ENCODE measurements at places on chromosomes 16 and 17.

- DNase-seq = peak; percentile 41
These were observed 128.7 kb upstream of the ZFHX3 start for GRCh38 chr16:73176577-73177013.

DNA sequence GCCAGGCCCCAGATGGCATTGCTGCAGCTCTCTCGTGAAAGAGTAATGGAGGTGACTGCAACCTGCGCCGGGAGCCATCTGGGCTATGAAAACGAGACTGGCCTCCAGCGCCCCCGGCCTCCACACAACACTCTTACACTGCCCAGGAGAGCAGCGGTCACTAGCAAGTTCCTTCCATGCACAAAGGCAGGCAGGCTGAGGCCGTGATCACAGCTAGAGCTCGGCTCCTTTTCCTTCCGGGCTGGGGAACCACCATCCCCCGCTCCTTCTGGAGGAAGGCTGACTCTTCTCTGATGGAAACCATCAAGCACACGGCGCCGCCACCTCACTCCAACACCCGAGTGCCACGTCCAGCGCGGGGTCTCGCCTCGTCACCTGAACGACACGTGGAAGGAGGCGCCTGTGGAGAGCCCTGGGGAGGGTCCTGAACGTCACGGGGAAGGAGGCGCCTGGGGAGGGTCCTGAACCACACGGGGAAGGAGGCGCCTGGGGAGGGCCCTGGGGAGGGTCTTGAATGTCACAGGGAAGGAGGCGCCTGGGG lies 61.9 kb downstream of the KLHDC4 start:
- no peak for DNase-seq

DNA sequence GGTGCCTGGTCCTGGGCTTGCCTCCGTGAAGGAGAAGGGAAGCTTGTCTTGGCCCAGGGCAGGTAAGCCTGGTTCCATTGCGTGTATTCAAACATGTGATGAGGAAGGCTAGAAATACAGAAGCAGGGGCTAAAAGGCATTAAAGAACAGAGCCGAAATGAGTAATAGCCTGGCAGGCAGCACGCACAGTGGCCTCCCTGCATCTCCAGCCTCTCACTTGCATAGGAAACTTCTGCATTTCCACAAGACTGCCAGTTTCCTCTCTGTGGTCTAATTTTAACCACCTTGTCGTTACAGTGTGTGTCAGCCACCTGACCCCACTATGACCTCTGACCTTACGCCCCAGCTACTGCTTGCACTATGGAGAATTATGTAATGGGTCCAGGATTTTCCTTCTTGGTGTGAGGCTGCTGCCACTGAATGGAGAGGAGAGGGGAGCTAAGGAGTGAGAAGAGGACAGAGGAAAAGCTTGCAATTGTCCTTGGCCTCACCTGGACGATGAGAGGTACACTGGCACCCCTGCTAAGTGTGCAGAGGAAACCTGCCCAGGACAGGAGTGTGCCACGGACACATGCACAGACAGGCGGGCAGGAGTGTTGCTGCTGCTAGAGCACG lies 32.8 kb downstream of the HIC1 start:
- no peak for DNase-seq

- peak; percentile 54 for DNase-seq
These were observed 18.2 kb upstream of the KRT20 start for GRCh38 chr17:40903129-40903847.

DNA sequence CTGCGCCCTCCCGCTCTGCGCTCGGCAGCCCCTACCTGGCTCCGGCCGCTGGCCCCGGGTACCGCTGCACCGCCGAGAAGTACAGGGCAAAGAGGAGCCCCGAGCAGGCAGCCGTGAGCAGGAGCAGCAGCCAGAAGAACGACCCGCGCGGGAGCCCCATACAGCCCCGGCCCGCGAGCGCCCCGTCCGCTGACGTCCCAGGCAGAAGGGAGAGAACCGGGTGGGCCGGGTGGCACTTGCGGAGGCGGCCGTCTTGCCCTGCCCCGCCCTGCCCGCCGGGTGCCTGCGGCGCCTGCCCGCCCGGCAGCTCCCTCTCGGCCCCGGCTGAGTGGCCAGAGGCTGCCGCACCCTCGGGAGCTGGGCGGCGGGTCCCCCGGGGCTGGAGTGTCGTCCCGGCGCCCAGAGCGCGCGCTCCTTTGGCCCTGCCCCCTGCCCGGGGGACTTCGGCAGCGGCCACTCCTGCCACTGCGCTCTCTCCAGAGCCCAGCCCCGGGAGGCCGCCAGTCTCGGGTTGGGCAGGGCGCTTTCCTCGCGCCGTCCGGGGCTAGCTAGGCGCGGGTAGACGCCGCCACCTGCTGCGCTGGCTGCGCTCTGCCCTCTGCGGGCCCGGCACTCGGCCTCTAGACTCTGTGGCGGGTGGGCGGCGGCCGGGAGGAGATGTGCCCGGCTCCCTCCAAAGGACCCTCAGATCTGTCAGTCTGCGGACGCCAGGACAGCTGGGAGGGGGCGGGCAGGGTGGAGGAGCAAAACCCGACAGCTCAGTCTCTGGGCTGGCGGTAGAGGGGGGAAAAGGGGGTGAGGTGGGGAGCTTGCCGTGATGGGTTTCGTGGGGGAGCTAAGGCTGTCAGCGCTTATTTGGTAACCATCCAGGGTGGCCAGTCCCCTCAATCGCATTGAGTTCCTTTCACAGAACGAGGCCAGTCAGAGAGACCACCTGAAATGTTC lies at the start of gene ST6GALNAC2:
Gene ST6GALNAC2 (minus strand): TSS at position 212 of the 945 bp plus-strand sequence. CDS start 52 bp downstream, at position 160.
- peak; percentile 79 for DNase-seq

DNA sequence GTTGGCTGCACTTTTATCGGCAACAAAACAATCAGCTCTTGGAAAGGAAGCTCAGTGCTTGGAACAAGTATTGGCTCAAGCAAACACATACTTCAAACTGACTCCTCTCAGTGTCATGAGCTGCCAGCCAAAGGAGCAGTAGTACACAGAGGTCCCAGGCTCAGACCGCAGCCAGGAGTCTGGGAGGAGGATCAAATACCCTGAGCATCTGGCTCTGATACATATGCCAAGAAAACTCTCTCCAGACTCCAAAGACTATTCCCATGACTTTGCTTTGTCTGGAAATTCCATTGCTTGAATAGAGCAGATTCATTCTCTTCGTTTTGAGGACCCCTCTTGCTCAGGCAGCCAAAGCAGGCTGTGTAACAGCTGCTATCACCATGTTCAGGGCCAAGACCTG lies 501.6 kb upstream of the PSMD7 start:
- no peak for DNase-seq

DNA sequence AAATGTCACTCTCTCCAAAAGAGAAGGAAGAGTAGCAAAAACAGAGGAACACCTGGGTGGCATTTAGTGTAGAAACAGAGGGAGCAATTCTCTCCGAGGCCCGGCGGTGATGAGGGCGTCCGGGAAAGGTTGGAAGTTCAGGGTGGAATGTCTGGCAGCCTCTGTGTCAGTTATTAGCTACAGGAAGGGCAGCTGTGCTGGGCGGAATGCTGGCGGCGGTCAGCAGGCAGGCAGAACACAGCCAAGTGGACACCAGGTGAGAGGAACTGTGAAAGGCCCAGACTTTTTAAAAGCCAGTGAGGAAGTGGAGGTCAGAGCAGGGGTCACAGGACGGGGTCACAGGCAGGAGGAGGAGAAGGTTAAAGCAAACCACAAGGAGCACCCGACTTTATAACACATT lies 238.1 kb downstream of the NTN1 start:
- no peak for DNase-seq

DNA sequence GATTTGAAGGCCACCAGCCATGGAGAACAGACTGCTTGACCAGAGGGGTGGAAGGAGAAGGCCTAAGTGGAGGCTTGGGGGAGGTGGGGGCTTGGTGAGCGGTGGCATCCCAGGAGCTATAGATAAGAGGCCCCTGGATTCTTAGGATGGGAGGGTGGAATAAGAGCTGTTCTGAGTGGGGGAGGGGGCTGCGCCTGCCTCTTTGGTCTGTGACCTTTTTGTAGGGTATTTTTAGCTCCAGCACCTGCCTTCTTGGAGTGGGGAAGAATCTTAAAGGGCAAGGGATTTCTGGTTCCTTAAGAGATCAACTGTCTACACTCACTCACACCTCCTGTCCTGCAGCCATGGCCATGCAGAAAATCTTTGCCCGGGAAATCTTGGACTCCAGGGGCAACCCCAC lies 567 bp downstream of the ENO3 start:
- DNase-seq = no peak

DNA sequence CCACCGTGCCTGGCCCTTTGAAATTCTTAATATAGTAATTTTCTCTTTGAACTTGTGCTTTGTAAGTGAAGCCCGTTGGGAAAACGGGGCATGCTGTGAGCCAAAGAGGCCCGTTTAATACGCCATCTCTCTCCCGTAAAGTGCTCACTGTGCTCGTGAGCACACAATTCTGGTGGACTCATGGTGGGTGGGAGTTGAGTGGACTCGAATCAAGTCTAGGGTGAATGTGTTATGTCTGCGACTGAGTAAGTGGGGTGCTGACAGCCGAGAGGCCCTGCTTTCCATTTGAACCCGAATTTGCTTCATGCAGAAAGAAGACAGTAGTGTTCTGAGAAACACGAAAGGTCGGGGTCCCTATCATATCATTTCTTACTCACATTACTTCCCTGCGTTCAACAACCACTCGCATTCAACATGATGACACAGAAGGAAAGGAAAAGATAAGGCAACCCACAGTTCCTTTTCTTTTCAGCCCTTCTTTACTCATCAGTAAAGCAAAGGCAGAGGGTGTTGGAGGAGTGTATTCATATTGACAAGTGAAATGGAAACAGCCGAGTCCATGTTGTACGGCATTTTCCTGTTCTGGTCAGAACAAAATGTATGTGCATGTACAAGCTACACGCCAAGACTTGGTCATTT lies 4.8 kb upstream of the ATP2A3 start:
- DNase-seq = no peak

- no peak for DNase-seq
These were observed 166.5 kb upstream of the PLCG2 start for GRCh38 chr16:81612351-81613163.

DNA sequence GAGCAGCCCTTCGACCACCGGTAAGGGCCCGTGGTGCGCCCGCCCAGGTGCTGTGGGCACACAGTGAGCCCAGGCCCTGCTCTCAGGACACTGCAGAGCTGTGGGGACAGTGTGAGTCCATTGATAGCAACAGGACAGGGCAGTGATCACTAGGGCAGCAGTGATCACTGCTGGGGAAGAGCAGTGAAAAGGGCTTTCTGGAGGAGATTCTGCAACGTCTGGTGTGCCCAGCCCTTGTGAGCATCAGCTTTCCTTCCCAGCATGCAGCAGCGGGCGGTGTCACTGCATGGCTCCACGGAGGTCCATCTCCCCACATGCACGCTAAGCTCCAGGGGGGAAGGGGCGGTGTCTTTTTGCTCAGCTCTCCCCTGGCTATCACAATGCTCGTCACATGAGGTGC lies 32.1 kb downstream of the MAP1LC3B start:
- DNase-seq = no peak

GRCh38 chr17:39671651-39672521 lies 3.6 kb downstream of the PNMT start:
- peak; percentile 72 for DNase-seq

GRCh38 chr16:12652924-12653323 lies 150.8 kb downstream of the CPPED1 start:
- DNase-seq = no peak

GRCh38 chr16:6493555-6493954 lies 839.1 kb upstream of the RBFOX1 start:
- DNase-seq = no peak

DNA sequence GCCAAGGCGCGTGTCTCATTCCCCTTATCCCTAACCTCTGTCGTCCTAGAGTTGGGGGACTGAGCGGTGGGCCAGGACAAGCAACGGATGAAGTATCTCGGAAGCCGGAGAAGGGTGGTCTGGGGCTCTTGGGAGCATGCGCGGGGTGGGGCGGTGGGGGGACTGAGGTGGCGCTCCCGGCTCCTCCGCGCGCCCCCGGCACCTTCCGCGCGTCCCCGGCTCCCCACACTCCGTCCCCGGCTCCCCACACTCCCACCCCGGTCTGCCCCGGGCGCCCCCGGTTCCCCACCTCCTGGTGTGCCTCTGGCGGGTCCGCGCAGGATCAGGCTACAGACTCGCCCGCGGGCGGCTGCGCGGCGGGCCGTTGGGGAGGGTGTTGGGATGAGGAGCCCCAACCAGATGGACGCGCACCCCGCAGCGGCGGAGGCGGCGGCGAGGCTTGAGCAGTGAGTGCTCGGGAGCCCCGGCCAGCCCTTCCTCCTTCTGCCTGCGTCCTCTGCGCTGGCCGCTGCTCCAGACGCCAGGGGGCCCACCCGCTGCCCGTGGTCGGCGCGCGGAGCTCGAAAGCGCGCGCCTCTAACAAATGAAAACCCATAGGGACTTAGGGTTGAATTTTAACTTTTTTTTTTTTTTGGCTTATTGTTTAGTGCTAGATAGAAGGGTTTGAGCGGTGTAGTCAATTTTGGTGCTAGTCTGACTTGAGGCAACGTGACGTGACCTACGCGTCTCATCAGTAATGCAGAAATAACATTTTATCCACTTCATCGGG lies 5.6 kb upstream of the CRYM start:
- no peak for DNase-seq

- DNase-seq = peak; percentile 77
These were observed 4.4 kb upstream of the ARMC7 start for GRCh38 chr17:75105126-75106080.

GRCh38 chr17:1162116-1162855 lies 17.5 kb downstream of the ABR start:
- DNase-seq = no peak

DNA sequence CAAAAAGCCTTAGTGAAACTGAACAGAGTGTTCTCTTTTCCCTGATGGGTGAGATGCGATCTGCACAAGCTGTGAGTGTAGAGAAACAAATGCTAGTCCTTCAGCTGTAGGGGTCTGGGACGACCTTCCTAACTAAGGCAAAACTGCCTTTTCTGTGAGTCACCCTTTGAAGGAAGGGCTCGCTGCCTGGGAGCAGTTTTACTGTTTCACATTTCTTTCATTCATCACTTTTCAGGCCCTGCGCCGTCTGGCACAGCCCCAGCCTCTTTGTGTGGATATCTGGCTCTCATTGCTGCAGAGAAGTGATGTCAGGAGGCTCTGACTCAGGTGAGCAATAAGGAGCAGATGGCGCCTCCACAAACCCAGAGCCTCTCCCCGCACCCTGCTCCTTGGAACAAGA lies 57.4 kb downstream of the HS3ST3A1 start:
- DNase-seq = peak; percentile 51

DNA sequence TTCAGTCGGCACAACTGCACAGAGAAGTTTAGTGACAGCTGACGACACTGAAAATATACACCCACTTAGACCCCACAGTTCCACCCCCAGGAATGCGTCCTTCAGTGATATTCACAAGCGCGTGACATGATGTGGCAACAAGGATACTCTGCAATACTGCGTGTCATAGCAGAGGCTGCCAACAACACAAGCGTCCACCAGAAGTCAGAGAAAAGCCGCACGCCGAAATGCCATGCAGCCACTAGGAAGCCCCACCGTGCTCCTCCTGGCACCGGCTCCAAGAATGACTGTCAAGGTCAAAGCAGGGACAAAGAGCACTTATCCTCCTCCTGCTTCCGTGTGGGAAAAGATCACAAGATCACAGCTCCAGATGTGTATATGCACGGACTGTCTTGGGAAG lies 3.5 kb downstream of the ATP2A3 start:
- DNase-seq = no peak

GRCh38 chr17:77963441-77963840 lies 4.9 kb downstream of the TNRC6C start:
- peak; percentile 30 for DNase-seq
